Osteocyte (in vitro differentiated cells): ENCODE measurements at places on chromosomes 1 and 21. TPM values are rescaled to one million over a fixed set of nuclear protein-coding genes. Genes with fewer than 3 reads are reported as not detected.

- no peak for DNase-seq
Observed at GRCh38 chr1:5975133-5975880, 16.9 kb downstream of the NPHP4 start.

- no peak for DNase-seq
Observed at GRCh38 chr1:111952125-111952657, 37.3 kb downstream of the KCND3 start.

DNA sequence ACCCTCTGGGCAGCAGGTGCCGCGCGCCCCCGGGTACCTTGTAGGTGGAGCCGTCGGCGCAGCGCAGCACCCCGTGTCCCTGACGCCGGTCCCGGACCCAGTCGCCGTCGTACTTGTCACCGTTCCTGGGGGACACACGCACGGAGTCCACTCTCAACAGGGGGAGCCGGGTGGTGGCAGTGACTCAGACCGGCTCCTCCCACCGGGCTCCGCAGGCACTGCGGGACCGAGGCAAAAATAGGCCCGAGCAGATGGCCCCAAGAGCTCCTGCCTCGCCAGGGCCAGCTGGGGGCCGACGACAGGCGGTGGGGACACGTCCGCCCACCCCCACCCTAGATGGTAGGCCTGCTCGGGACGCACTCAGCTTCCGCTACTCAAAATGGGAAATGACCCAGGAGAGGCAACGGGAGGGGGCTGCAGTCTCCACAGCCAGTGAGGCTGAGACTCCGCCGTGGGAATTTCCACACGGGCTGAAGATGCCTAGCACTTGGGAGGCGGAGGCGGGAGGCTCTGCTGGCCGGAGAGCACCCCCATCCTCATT is 6.3 kb downstream of the MORN1 start:
- no peak for DNase-seq

GRCh38 chr1:185158800-185159199 is 1.8 kb downstream of the SWT1 start:
- DNase-seq: no peak

GRCh38 chr1:6176779-6177178 is 3.3 kb downstream of the CHD5 start:
- DNase-seq: no peak

Gene SPRR2B
- total RNA-seq: not detected in 2 replicates

DNA sequence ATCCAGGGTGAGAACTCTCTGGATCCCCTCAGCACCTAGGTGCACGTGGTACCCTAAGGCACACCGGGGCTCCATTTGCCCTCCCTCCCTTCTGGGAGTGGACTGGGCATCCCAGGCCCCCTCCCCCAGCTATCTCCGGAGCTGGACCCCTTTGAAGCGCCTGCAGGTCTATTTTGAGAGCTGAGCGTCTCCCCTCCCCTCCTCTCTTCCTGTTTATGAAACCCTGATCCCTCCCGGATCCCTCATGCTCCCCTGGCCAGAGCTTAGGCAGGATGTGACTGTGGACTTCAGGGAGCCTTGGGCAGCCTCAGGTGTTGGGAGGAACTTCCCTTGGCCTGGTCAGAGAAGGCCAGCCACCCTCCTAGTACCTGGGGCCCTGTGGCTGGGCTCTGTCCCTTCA is 10.2 kb downstream of the RPS6KA1 start:
- DNase-seq: no peak

GRCh38 chr1:20187813-20188454 is 1.6 kb upstream of the PLA2G2C start:
- DNase-seq: no peak

- DNase-seq: peak; percentile 72
Observed at GRCh38 chr1:230827081-230827681, 41.1 kb downstream of the C1orf198 start.

DNA sequence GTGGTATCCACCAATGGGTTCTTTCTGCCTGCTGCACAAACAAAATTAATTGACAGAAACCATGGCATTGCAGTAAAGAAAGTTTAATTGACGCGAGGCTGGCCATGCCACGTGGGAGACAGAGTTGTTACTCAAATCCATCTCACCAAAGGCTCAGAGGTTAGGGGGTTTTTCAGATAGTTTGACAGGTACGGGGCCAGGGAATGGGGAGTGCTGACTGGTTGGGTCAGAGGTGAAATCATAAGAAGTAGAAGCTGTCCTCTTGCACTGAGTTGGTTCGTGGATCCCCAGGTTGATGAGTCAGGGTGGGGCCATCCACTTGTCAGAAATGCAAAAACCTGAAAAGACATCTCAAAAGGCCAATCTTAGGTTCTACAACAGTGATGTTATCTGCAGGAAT is 941 bp upstream of the TBCE start:
- DNase-seq: no peak

DNA sequence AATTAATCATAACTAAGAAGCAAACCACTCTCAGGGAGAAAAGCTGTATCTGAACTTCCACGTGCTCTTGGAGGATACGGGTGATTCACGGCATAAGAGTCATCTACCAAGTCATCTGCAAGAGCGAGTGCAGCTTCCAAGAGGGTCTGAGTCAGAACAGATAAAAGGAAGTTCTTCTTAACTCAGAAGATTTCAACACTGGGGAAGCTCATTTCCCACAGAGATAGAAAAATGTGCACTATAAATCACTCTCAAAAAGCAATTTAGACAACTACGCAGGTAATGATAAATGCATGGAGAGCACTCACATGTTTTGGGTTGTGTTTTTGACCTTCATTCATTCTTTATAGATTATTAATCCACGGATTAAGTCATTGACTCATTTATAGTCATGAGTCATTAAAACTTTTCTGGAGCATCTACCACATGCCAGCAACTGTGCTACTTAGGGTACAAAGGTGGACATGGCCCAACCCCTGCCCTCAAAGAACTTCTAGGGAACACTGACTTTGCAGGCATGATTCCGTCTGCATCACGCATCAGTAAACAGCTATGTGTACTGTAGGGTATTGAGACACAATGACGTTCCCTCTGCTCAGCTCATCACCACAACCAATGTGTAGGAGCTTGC is 20.8 kb downstream of the KCNJ15 start:
- DNase-seq: no peak

DNA sequence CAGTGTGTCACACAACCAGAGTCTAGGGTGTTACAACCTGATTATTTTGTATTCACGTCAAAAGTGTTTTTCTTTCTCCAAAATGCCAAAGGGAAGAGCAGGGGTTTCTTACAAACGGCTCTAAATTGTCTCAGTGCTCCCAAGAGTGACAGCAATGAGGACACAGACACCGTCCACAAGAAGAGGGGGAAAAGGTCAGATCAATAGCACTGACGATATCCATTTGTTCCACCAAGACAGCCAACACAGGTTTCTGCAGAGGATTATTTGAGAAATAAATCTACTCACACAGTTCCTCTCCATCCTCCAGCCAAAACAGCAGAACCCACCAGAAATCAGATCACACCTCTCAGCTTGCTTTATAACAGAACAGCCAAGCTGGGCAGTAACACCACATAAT is 193.9 kb downstream of the SEC16B start:
- no peak for DNase-seq

Gene TNFRSF1B
- total RNA-seq: 3.7 and 7.4 TPM in 2 replicates

Gene SH3GLB1
- total RNA-seq: 80.5 and 81.8 TPM in 2 replicates

GRCh38 chr21:42473498-42474042 is 22.5 kb downstream of the RSPH1 start:
- peak; percentile 76 for DNase-seq

DNA sequence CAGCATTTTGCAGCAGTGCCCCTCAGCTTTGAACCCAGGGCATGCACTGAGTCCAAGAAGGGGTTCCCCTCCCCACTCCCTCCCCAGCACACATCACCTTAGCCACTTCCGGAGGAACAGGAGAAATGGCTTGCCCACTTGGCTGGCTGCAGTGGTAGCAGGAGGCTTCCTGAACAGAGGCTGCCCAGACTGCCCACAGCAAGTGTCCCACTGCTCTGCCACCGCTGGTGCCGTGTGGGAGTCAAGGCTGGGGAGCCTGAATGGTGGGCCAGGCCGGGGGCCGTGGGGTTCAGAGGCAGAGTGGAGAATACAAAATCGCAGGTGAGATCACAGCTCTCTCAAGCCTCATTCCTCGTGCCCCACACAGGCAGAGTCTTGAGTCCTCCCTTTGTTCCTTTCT is 34.5 kb downstream of the CD247 start:
- no peak for DNase-seq

Gene SMIM1
- total RNA-seq: 0.73 and 1.3 TPM in 2 replicates

Gene LEFTY2
- 0.43 TPM in 1 of 2 replicates, not detected in the other for total RNA-seq

DNA sequence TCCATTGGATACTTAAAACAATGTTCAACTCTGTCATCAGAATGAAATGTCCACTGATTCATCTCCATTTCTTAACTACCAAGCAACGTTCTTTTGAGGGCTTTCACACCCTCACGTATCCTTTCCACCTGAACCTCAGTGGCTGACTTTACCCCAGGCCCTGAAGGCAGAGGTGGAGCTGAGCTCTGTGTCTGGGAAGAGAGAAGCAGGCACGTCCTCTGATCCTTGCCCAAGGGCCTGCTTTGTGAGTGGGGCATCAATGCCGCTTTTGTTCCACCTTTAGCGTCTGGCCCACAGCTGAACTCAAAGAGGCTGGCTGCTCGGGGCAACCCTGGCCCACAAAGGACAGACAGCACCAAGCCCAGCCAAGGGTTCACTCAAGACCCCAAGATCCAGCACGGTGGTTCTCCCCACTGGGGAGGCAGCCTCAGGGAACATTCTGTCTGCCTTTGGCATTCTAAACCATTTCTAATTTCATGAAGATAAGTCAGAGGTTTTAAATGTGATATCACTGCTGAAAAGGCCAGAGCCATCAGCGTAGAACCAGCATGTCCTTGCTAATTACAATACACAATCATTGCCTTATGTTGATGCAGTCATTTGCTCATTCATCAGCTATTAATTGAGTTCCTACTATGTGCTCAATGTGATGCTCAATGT is 126.0 kb upstream of the UBE2U start:
- DNase-seq: no peak

- DNase-seq: no peak
Observed at GRCh38 chr1:226889616-226890330, 19.4 kb downstream of the PSEN2 start.

DNA sequence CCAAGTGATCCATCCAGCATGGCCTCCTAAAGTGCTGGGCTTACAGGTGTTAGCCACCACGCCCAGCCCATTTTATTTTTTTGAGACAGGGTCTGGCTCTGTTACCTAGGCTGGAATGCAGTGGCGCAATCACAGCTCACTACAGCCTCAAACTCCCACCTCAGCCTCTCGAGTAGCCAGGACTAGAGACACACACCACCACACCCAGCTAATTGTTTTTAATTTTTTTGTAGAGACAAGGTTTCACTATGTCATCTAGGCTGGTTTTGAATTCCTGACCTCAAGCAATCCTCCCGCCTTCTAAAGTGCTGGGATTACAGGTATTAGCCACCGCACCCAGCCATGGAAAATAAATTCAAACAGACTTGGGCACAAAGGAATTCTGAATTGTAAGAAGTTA is 31.9 kb downstream of the PUM1 start:
- no peak for DNase-seq

Gene PLCH2
- 11.7 and 12.6 TPM in 2 replicates for total RNA-seq

Gene DISC1
- total RNA-seq: 15.6 and 16.0 TPM in 2 replicates

DNA sequence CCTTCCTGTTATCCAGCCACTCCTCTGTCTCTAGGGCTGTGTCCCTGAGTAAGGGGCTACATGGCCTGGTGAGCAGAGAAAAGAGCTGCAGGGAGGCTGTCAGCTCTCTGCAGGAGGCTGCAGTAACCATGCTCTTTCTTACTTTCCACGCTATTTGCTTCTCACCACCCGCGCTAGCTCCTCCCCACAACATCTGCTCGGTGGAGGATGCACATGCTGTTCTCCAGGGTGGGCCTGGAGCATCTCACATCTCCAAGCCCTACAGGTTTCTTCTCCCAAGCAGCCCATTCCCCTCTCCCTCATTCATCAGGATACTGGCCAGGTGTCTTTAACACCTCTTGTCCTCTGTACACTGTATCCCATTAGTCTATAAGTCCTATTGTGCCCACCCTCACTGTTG is 103.8 kb downstream of the IER5 start:
- DNase-seq: no peak

Gene IGSF3
- 43.2 and 51.7 TPM in 2 replicates for total RNA-seq

GRCh38 chr1:28756846-28757245 is 20.1 kb downstream of the YTHDF2 start:
- no peak for DNase-seq

DNA sequence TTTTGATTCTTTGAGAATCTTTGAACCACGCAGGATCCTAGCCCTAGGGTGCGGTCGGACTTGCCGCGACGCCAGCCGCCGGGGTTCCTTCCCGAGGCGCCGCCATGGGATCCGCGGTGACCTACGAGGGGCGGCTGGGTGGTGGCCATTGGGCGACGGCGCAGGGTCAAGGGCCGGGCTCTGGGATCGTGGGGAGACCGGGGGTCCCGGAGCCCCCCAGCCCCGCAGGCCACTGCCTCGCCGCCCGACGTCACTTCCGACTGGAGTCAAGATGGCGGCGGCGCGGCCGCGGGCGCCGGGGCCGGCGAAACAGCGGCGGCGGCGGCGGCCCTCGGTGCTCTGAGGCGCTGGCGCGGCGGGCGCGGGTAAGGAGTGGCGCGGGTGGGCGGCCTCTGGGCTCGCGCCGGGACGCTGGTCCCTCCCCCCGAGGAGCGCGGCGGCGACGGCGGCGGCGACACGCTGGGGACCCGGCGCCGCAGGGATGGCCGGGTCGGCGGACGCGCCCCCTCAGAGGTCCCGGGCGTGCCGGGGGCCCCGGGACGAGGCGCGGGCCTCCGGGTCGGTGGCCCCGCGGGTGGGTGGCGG is at the start of gene PRDM2:
PRDM2 (plus strand) TSS at position 253 of the 585 bp plus-strand sequence. CDS start 15,418 bp downstream, outside the sequence.
- peak; percentile 86 for DNase-seq

- DNase-seq: no peak
Observed at GRCh38 chr1:30965924-30966599, 57.5 kb upstream of the SDC3 start.

DNA sequence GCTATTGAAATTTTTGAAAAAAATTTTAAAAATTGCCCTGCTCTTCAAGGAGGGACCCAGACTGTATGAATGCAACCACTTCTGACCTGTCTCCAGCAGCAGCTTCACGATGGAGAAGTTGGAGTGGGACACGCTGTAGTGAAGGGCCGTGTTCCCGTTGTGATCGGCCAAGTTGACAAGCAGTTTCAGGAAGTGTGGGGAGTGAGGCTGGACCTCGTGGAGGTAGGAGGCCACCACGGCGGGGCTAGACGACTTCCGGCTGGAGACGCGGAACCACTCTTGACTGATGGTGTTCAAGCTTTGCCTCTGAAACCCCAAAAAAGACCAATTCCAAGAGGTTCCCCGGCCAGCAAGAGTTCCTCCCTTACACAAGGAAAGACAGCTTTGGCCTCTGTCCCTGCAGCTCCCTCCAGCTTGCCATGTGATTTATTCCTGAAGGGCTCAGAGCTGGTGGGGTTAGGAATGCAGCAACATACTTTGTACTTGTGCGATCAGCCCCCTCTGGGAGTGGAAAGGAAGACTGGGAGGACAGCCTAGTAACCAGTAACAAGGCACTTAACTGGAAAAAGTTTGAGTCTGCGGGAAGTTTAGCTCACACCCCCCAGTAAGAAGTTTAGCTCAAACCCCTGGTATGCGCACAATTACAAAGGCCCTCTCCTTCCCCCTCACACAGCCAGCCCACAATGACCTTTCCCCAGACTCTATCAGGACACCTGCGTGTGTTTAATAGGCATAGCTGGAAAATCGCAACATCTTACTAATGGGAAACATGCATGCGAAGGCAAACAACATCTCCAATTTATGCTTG is 56.0 kb downstream of the KANK4 start:
- no peak for DNase-seq
